ENCODE measurements at places on chromosomes 5 and 9. TPM values are rescaled to one million over a fixed set of nuclear protein-coding genes. Genes with fewer than 3 reads are reported as not detected.

DCTN3 gene
- total RNA-seq = 122 TPM

CREBRF gene
- total RNA-seq = 11.1 TPM

C9 gene
- total RNA-seq = not detected

IL7R gene
- total RNA-seq = 56.9 TPM

FIBCD1 gene
- 1.1 TPM for total RNA-seq

GDNF gene
- total RNA-seq = 0.18 TPM

ECM2 gene
- 0.36 TPM for total RNA-seq

JAKMIP2 gene
- not detected for total RNA-seq

CDC25C gene
- total RNA-seq = 7.5 TPM

RGS7BP gene
- total RNA-seq = not detected

SGCD gene
- total RNA-seq = 10.6 TPM

GRCh38 chr5:151504006-151504405, 56.6 kb downstream of the SLC36A1 start:
- DNase-seq = no peak

- DNase-seq = no peak
Observed at GRCh38 chr5:152634586-152634985, 229.5 kb upstream of the NMUR2 start.

GRCh38 chr9:5630081-5630507, 1.2 kb downstream of the RIC1 start:
- DNase-seq = no peak

GRCh38 chr9:100091650-100092049, 7.2 kb downstream of the ERP44 start:
- no peak for DNase-seq

- DNase-seq = no peak
Observed at GRCh38 chr5:29950416-29951145, 1242.9 kb upstream of the CDH6 start.

GRCh38 chr5:58761407-58761806, 178.5 kb downstream of the RAB3C start:
- no peak for DNase-seq

DNA sequence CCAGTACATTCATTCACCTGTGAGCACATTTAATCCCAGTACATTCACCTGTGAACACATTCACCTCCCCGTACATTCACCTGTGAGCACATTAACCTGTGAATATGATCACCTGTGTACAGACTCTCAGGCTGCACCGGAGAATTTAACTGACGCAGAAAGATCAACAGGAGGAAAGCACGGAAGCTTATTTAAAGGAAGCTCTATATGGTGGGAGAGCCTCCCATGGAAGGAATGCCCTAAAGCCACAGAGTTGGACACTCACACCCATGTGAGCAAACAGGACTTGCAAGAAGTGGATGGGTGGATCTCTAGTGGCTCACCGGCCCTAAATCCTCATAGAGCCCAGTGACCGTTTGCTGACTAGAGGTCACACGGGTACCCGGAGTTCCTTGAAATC, 38.2 kb downstream of the TRIP13 start:
- no peak for DNase-seq

DNA sequence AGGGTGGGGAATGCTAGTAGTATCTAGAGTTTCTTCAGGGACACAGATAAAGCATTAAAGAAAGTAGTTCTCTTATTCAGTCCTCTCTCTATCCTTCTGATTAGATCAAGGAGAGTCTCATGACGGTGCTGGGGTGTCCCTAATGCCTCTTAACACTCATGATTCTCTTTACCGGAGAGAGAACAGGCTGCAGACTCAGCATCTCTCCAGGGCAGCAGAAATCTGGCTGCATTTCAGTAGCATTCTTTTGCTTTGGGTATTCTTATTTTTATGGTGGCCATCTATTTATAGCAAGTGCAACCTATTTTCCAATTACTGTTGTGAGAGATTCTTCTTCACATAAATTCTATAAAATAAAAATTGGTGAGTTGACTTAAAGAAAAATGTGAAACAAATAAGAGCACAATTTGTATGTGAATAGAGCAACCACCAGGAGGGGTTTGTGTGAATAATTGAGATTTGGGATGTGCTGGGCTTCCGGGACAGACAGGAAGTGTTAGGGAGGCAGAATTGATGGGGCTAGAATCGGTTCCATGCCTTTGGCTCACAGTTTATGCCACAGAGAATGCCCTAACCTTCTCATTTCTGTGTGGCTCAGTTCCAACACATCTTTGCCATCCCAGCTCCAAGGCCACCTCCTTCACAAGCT, 23.8 kb upstream of the BOD1 start:
- no peak for DNase-seq

DNA sequence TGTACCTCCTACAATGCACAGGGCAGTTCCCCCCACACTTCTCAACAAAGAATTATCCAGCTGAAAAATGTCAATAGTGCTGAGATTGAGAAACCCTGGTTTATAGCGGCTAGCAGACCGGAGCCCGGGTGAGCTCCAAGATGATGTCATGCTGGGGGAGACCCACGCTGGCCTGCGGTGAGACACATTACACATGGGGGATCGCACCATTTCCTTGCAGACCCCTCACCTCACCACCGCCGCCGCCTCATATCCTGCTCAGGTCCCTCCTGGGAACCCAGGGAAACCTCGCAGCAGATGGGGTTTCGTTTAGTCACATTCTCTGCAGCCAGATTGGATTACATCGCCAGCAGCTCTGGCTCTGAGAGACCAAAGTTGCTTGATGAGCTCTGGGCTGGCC, 14.7 kb upstream of the TNC start:
- DNase-seq = peak; percentile 89

DNA sequence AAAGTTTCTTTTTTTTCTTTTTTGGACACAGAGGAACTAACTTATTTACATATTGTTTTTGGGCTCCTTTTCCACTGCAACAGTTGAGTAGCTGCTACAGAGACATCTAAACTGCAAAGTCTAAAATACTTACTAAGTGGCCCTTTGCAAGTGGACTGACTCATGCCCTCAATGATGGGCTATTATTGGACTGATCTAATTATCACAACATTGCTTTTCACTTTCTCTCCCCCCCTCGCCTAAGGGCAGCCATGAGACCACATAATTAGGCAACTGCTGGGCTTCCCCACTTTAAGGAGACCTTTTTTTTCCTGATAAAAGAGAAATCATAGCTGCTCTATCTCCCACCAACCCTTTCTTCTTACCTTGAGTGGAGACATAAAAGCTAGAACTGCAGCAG, 47.0 kb downstream of the PLK2 start:
- DNase-seq = no peak

GRCh38 chr9:125784286-125785049, 37.3 kb downstream of the PBX3 start:
- DNase-seq = peak; percentile 13

DNA sequence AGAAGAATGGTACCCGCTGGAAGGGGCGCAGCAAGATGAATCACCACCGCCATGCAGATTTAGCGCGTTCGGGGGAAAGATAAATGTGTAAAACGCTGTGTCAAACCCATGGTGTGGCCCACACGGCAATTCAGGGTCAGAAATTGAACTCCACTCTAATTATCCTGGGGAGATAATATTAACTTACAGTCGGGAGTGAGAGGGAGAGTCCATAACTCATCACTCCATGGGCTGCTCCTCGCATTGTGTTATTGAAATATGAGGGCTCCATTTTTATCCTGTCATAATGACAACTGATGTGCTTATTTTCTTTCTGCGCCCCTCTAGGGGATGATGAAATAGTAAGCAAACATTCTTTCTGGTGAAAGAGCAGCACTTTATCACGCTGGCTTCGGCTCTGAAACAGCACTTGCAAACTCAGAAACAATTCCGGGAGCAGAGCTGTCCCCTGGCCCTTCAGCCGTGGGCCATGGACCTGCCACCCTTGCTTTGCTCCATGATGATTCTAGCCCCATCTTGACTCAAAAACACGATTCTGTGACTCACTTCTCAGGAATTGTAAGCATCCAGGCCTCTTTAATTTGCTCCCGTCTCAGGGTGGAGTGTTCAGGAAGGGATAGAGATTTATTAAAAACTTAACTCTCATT, 431.6 kb downstream of the IRX1 start:
- DNase-seq = no peak

GRCh38 chr5:121974261-121974660, 12.5 kb downstream of the SRFBP1 start:
- peak; percentile 48 for DNase-seq

DNA sequence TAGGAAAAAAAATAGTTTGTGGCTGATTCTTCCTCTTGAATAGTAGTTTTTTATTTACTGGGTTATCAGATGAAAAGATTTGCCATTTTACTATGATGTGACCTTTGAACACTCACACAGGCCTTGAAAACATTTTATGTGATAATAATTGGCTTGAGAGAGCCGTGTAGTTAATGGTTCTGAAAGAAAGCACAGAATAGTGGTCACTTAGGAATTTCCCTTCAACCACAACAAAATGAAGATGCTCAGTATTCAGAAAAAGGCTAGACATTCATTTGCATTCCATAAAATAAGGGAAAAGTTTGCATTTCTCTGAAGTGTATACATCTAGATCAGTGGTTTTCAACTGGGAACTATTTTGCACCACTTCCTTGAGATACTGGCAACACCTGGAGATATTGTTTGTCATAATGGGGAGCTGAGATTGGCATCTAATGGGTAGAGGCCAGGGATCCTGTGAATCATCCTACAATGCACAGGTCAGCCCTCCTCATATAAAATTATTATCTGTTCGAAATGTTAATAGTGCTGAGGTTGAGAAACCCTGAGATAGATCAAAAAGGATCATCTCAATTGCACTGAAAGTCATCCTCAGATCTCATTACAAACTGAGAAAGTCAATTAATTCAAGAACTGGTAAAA, 446.4 kb upstream of the CCNG1 start:
- DNase-seq = no peak

DNA sequence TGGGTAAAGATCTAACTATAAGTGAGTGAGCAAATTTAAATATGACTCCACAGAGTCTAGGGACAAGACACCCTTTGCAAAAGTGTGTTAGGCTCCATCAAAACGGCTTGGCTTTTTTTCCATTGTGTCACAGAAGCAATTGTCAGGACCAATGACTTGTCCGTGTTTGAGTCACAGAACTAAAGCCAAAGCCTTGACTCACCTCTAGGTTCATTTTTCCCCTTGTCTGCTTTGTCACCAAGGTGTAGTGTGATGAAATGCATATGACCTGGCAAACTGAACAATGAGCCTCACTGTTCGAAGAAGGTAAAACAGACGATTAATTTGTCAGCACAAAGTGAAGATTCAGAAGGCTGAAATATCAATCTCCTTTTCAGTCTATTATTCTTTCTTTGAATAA, 331.0 kb downstream of the GLIS3 start:
- DNase-seq = peak; percentile 58

DNA sequence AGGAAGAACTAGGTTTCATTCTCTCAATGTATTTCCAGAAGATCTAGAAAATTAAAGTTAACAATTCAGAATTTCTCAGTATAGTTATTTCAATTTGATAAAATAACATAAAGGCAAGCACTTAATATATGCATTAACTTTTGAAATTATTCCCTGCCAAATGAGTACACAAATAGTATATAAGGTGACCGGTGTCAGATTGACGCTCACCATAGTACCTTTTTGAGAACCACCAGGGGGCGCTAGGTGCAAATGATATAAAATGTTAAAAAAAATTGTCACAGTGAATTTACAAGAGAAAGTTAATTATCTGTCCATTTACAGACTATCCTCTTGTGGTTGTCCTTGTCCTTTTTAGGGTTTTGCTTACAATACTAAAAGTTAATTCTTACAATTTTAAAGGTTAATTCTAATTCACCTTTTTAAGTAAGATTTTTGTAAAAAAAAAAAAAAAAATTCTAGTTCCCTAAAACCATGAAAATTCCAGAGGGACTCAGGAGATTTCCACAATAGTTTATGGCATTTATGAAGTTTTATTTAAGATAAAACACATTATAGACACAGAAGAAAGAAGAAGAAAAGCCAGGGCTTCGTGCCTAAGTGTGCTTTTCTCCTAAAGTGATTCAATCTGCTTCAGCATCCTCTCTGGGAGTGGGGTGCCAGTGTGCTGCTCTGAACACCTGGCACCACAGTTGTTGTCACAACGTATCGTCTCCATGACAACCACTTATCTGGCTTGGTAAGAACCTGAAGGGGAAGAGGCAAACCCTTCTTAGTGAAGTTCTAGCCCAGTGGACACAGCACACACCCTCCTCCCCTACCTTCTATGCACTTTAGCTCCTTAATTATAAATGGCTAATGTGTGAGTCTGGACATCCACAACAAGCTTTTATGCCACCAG, 1.7 kb downstream of the ADAMTS16 start:
- peak; percentile 51 for DNase-seq

DNA sequence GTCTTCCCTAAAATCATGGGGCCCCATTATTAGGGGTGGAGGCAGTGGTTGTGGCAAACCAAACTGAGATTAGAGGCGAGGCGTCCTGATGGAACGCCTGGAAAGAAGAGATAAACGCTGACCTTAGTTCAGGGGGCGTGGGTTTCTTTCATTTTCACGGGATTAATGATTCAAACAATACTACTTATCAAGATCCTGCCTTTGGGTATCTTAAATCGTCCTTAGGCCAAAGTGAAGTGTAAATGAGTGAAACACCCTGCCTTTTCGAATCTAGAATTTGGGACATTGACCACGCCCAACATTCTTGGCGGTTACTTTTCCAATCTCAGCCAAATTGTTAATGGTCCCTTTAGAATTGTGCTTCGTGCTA, 1.0 kb upstream of the UBTD2 start:
- no peak for DNase-seq

DNA sequence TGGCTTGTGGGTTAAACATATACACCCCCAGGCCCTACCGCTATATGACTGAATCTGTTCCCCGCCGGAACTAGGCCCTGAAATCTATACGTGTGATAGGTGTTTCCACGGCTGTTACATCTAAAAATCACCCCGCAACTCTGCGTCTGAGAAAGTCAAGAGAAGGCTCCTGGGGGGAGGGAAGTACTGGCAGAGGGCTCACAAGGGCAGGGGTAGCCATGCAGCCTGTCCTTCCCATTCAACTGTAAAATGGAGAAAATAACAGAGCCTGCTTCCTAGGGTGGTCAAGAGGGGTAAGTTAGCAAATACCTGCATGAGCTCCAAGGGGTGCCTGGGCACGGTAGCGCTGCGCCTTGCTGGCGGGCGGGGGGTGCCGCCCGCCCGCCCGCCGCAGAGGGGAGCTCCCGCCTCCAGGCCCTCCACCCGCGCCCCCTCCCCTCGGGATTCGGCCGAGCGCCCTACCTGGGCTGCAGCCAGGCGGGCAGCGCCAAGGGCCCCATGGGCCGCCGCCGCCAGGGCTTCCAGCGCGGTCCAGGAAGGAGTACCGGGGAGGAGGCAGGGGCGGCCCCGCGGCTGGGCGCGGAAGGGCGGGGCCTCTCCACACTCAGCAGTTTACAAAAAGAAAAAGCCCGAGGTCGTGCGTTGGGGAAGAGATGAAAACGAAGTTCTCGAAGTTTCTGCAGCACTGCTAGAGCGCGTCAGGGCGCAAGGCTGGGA, at the start of gene HACD4:
TSS of gene HACD4 (minus strand) at position 550 of the 717 bp plus-strand sequence. CDS start at position 500, 50 bp downstream.
- peak; percentile 12 for DNase-seq

- peak; percentile 41 for DNase-seq
Observed at GRCh38 chr5:14593326-14594021, 11.9 kb downstream of the OTULINL start.

GRCh38 chr5:142390334-142390733, 65.5 kb upstream of the SPRY4 start:
- DNase-seq = no peak

GRCh38 chr5:72255670-72256069, 64.4 kb downstream of the MRPS27 start:
- no peak for DNase-seq
